Stimulated activated CD8-positive, alpha-beta memory T cell treated with anti-CD3 and anti-CD28 coated beads, Interleukin-2, amount 100 ng/mL, for 1 hour (primary cell): ENCODE measurements at places on chromosomes 2 and 18.

DNA sequence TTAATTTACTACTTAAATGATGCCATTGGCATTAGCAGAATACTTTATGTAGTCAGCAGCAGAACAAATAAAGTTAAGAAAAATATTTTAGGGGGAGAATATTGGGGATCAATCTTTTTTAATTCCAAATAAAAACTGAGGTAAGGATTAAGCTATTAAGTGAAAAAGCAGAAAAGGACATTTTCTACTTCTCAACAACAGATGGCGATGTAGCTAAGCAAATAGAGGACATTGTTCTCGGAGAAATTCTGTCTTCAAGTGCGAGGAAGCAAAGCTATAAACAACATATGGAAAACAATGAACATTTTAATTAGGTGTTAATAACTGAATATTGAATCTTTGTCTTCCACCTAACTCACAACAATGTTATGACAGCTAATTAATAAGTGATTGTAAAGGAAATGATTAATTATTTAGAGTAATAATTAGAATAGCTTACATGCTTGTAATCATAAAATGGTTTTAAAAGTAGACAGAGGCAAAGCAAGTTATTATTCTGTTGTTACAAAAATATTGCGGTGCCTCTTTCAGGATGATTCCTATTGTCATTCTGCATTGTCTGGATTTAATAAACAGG, 32.9 kb upstream of the CCDC93 start:
- DNase-seq: no peak

DNA sequence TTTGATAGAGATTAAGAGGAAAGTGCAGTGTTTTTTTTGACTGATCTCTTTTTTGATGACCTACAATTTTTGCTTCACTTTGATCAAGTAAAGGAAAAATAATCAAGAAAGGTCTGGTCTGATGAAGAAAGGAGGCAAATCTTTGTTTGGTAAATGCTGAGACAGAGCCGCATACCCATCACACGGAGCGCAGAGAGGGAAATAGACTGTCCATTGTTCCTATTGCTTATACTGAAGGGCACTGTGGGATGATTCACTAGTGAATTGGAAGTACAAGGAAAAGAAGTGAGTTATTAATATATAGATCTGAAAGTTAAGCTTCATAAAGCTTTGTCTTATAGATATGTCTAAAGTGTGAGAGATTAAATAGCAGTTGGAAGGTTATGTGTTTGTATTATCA, 455.1 kb downstream of the PLCL1 start:
- no peak for DNase-seq

GRCh38 chr2:67560771-67561456, 163.8 kb downstream of the ETAA1 start:
- DNase-seq: no peak

DNA sequence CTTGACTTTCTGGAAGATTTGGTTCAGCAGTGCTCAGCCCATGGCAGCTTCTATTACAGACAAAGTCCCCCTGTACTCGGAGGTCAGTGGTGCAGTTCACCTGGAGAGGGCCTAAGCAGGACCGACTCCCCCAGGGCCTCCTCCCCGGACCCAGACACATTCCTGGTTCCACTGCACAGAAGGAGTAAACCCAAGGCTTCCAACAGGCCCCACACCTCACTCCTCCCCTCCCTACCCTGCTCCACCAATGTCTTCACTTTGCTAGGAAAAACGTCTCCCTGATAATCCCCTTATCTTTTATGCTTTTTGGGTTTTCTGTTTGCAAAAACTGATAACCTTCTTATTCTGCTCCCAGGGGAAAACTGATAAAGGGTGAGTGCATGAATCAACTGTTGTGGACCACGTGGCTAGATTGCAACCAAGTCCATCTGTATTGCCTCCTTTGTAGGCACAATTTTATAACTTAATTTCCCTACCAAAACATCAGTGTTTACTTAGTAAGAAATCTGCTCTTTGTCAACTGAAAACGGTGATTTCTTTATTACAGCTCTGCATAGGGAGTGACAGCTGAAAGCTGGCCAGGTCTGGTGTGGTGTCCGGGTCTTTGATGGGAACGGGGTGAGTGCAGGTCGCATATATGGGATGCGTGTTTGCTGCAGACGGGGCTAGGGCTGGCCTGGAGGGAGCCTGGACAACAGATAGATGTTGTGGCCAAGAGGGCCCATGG, 202.5 kb downstream of the GLI2 start:
- DNase-seq: no peak

GRCh38 chr2:45067859-45068570, 58.8 kb upstream of the SIX2 start:
- DNase-seq: no peak
